ENCODE measurements at places on chromosomes 5 and 9. TPM values are rescaled to one million over a fixed set of nuclear protein-coding genes. Genes with fewer than 3 reads are reported as not detected.

GRCh38 chr5:103891151-103891550, 328.6 kb upstream of the NUDT12 start:
- DNase-seq, result no peak

GRCh38 chr5:156328161-156328560, 1.2 kb downstream of the SGCD start:
- no peak for DNase-seq

- DNase-seq, result no peak
These were observed 77.0 kb downstream of the LIFR start for GRCh38 chr5:38479315-38479904.

DNA sequence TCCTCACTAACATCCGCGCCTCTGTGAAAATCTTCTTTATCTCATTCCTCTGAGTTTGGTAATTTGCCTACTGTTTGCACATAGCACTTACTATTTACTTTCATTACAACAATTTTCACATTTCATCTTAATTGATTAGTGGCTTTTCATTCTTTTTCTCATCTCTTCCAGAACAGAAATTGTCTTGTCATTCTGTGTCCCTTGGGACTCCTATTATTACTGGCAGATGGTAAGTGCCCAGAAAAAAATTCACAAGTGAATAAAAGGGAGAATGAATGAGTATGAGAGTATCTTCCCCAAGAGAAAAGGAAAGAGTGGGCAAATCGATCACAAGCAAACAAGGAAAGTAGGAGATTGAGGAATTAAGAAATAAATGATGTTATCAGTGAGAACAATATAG, 876.1 kb downstream of the TLE4 start:
- no peak for DNase-seq

IQGAP2 gene
- 38.4 TPM for total RNA-seq

DNA sequence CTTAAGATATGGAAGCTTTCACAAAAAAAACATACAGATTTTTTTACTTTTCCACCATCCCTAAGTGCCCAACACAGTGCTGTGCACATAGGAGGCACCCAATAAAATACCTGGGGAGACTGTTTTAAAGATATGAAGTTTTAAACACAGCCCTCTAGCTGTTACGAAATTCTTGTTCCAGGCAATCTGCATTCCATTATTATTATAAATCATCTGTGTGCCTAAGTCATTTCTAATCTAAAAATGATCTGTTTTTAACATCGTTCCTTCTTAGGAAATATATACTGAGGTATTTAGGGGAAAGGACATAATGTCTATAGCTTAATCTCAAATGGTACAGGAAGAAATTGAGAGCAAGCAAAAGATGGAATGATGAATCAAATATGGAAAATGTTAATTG, 32.7 kb upstream of the ISCA1 start:
- DNase-seq, result no peak

PITX1 gene
- 0.23 TPM for total RNA-seq

DNA sequence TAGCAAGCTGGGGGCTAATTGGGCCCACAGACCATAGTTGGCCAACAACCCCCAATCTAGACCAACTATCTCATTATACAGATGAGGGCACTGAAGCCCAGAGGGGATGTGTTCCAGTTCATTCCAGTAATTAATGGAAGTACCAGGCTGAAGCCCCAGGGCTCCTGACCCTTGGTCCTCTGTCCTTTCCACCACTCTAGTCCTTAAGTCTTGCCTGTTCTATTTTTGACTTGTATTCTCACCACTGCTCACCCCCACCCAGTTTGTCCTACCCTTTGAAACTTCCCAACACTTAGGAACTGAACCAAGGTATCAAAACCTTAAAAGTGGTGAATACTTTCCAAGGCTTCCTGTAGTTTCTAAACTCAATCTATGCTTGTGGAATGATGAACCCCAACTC, 407.4 kb downstream of the ENC1 start:
- DNase-seq, result no peak

DNA sequence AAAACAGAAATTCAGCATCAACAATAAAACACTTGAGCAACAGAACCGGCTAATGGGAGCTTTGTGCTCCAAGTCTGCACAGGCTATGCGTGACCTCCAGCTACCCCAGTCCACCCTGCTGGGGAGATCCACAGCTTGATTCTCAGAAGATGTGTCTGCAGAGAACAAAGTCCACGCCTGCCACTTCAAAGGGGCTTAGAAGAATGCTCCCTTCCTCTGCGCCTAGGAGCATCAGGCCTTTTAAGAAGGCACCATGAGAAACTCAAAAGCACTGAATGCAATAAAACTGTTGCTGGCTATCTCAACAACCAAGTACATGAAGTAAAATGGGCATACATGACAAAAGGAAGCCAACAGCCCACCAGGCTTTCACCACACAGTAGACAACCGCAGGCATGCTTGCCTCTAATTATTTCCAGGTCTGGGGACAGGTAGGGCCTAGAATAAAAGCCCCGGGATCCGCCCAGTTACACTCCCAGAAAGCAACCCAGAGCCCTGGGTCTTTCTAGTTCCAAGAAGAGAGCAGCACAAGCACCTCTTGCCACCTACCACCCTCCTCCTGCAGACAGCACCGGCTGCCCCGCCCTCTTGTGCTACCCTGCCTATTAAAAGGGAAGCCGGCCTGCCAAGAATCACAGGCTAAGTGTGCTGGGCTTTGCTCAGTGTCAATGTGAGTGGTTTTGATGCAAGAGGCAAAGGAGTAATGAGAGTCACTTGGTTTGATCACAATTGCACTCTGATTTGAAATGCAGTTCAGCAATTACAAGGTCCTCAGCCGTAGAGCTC, 123.2 kb downstream of the SPOCK1 start:
- peak; percentile 86 for DNase-seq

GRCh38 chr9:98567540-98568233, 141.0 kb downstream of the GABBR2 start:
- DNase-seq, result no peak

TRIM36 gene
- 3.4 TPM for total RNA-seq

GRCh38 chr9:137080260-137081122, 3.2 kb downstream of the UAP1L1 start:
- DNase-seq, result no peak

DNA sequence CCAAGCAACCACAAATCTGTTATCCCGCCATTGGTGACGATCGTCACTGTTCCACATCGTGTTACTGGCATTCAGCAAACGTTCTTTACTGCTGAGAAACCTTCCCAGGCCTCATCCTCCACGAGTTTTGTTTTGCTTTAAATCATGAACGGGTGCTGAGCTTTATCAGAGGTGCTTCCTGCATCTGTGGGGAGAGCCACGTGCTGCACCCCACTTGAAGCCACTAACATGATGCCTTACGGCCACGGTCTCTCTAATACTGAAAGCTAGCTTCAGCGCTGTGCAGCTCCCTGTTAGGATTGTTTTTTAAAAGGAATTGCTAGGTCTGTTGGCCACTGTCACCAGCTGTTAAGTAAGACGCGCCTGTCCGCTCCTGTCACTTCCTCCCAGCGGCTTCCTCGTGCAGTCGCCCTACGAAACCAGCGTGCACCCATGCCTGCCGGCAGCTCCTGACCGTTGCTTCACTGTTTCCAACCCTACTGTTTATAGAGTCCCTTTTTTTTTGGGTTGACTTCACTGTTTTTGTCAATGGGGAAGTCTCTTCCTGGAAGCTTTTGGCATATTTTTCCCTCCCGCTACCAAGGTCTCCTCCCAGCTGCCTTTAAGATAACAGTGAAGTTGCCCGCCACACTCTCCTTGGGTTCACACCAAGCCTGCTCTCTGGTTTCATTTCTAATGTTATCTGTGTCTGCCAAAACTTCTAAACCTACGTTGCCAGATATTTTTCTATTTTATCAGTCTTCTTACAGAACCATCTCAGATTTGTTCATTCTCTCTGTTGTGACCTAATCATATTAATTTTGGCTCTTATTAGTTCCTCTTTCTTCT, 20.3 kb downstream of the LPCAT1 start:
- DNase-seq, result peak; percentile 56

DNA sequence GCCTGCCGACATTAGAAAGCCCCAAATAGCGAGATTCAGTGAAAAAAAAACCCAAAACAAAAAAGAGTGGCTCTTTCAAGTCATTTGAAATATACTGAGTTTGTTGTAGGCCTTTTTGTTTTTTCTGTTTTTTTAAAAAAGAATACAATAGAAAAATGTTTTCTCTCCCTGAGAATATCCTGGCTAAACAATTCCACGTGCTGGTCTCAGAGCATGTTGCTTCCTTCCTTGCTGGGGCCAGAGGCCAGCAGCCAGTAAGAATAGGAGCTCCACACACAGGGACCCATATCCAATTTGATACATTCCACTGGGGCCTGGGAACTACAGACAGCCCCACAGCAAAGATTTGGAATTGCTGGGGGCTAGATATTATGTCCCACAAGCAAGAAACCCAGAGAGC, 191.4 kb downstream of the HSPA4 start:
- DNase-seq, result no peak

ECM2 gene
- total RNA-seq, result 2.1 TPM

DNA sequence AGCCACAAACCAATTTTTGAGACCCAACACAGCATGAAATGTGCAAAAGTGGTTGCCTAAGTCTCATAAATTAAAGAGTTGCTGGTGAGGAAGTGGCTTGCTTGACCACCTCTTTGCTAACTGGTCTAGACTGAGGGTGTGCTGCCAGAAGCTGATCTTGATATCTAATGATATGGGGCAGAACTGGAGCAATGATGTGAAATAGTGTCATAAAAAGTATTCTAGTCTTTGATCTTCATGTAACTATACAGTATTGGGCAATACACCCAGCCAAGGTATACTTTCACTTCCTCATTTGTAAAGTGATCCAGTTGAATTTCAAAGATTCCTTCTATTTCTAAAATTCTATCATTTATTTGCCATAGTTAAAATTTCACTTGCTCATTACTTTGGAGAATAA, 5.9 kb upstream of the YTHDC2 start:
- no peak for DNase-seq

GRCh38 chr5:139725073-139725830, 70.4 kb upstream of the PSD2 start:
- no peak for DNase-seq

Measured in upper lobe of left lung (tissue), 6 donors.